ENCODE measurements at places on chromosomes 16 and 17.

DNA sequence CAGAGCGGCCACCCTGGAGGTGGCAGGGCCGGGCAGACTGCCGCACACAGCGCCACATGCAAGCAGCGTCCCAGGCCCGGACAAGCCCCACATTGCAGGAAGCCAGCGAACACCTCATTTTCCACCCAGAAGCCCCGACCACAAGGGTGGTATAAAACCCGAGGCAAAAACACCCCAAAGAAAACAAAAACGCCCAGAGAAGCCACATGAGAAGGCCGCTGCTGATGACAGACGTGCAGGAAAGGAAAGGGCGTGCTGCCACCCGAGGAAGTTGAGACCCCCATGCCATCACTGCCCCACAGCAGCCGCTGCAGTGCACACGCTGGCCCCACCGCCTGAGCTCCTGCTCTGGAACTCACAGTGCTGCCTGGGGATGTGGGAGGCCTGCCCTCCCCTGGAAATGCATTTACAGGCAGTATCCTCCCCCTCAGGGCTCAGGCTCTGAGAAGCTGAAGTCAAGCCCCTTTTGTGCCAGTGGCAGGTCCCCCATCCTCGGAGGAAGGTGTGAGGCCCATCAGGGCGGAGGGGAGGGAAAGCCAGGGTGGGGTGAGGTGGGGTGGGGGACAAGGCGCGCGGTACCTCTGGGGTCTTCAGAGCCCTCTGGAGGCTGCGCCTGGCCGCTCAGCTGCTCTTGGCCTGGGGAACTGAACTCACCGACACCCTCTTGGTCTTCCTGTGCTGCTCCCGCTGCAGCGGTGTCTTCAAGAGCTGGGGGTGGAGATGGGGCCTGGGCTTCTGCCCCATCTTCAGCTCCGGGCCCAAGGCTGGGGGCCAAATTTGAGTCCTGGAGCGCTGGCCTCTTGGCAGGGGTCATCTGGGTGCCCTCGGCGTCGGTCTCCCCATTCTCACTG, 62.0 kb downstream of the IL21R start:
- no peak for DNase-seq

GRCh38 chr17:47267354-47267828, 13.8 kb downstream of the ITGB3 start:
- no peak for DNase-seq

GRCh38 chr16:14378689-14379467, 251.2 kb downstream of the PARN start:
- DNase-seq = peak; percentile 54

DNA sequence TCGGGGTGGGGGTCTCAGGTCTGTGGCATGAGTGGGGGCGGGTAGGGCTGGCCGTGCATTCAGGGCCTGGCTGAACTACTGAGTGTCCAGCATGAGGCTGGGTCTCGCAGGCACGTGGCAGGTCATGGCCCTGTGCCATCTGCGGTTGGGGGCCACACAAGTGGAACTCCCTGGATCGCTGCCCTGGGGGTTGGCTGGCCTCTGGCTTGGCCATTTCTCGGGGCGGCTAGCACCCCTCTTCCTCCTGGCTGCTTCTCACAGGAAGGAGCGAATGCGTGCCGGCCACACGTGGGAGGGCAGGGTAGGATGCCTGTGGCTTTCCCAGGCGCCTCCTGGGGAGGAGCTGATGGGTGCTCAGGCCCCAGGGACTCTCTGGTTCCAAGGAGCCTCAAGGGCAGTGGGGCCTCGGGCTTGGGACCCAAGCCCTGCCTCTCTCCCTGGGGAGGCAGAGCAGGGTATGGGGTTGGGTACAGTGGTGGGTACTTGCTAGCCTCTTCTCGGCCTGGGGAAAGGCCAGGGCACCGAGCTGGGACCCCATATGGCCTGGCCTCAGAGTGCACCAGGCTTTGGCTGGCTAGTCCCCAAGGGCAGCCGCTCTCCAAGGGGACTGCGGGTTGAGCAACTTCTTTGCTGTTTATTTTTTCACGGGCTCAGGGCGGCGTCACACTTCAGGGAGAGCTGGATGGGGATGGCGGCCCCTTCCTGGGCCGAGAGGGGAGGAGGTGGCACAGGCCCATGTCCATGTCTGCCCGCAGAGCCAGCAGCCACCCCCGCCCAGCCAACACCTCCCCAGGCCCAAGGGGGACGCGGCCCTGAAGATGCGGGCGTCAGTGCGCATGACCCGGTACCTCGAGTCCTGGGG, 37.5 kb downstream of the ADCY7 start:
- DNase-seq = no peak

DNA sequence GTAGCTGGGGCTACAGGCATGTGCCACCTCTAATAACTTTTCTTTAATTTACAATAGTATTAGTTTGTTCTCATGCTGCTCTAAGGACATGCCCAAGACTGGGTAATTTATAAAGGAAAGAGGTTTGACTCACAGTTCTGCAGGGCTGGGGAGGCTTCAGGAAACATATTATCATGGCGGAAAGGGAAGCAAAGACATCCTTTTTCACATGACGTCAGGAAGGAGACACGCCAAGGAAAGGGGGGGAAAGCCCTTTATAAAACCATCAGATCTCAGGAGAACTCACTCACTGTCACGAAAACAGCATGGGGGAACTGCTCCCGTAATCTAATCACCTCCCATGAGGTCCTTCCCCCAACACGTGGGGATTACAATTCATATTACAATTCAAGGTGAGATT, 18.3 kb downstream of the IL4R start:
- DNase-seq = no peak
